Cortex of kidney (tissue), 1 donor: ENCODE measurements at places on chromosomes 16 and 17.

- DNase-seq: no peak
These were observed 8.0 kb upstream of the FASN start for GRCh38 chr17:82105882-82106687.

DNA sequence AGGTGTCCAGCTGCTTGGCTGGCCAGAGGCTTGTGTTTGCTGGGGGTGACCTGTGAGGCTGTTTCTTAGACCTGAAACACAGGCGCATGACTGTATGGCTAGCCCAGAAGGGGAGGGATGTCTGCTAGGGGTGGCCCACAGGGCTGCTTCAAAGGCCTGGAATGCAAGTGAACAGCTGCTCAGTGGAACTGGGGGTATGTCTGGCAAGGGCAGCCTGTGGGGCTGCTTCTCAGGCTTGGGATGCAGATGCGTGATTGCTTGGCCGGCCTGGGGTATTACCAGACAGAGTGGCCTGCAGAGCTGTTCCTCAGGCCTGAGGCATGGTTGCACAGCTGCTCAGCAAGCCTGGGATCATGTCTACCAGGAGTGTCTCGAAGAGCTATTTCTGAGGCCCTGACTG, 20.5 kb downstream of the TANC2 start:
- DNase-seq: no peak

- DNase-seq: no peak
These were observed 5.4 kb downstream of the MARCHF10 start for GRCh38 chr17:62802561-62803205.

DNA sequence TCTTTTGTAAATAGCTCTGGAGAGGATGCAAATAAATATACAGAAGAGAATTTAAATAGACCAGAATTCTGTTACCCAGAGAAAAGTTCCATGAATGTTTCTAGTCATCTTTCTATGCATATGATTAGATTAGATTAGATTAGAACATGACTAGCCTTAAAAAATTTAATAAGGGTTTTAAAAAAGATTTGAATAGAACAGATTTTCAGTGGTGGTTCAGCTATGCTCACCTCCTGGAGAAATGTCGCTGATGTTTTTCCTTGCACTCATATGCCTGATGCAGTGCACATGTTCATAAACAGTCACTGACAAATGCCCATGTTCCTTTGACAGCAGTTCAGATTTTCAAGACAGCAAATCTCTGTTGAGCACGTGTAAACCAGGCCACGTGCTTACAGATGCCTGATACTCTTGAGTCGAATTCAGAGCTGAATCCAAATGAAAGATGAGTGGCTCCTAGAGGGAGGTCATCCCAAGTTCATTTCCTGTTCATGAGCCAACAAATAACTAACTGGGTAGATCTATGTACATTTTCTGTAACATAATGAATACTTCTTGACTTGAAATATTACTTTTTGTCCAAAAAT, 19.9 kb upstream of the RAB11FIP4 start:
- no peak for DNase-seq

DNA sequence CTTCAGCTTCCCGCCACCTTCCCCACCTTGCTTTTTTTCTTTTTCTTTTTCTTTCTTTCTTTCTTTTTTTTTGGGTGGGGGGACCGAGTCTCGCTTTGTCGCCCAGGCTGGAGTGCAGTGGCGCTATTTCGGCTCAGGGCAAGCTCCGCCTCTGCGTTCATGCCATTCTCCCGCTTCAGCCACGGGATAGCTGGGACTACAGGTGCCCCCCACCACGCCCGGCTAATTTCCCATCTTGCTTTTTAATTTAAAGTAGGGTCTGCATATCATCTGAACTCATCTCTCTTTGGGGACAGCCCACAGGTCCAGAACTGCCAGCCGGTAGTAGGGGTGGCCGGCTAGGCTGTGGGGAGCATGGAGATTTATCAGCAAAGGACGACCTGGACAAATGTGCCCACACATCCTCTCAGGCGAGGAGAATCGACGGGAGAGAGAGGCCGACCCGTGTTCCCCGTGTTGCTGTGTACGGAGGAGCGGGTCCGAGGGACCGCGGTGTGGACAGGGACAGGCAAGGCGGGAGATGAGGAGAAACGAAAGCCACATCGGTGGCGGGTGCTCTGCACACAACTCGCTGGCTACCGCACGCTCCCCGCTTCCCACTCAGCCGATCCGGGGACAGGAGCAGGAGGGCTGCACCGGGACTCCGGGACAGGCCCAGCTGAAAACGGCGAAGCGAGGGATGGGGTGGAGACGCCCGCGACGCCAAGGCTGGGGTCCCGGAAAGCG, 2.4 kb downstream of the MT1M start:
- DNase-seq: no peak

- DNase-seq: no peak
These were observed 2339.5 kb downstream of the TP53TG3F start for GRCh38 chr16:35798885-35799426.

DNA sequence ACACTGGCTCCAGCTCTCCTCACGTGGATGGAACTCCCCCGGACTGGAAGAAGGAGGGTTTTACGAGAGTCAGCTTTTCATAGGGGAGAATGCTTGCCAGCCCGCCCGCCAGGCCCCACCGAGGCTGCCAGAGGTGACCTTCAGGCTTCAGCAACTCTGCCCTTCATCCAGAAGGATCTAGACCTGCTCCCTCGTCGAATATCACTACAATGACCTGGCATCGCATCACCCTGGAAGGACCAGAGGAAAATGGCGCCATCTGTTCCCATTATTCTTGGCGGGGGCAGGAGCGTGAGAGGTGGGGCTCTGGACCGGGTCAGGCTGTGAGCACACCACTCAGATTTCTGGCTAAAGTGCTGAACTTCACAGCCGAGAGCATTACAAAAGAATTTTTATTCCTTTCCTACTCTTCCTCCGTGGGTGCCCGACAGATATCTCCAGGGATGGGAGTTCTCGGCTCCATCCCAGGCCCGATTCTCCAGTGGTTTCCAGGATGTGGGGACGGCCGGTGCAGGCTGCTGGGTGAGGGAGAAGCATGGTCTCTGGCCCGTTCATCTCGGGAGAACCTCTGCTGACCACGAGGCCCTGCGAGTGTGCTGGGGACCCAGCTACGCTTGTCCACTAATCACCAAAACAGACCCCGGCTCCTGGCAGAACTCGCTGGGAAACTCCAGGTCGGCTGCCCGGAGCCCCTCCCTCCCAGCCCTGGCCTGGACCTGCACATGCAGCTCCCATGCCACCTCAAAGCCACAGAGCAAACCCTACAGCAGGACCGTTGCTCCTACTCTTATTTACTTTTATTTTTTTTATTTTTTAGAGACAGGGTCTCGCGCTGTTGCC, 36.8 kb upstream of the ZNF469 start:
- DNase-seq: no peak

DNA sequence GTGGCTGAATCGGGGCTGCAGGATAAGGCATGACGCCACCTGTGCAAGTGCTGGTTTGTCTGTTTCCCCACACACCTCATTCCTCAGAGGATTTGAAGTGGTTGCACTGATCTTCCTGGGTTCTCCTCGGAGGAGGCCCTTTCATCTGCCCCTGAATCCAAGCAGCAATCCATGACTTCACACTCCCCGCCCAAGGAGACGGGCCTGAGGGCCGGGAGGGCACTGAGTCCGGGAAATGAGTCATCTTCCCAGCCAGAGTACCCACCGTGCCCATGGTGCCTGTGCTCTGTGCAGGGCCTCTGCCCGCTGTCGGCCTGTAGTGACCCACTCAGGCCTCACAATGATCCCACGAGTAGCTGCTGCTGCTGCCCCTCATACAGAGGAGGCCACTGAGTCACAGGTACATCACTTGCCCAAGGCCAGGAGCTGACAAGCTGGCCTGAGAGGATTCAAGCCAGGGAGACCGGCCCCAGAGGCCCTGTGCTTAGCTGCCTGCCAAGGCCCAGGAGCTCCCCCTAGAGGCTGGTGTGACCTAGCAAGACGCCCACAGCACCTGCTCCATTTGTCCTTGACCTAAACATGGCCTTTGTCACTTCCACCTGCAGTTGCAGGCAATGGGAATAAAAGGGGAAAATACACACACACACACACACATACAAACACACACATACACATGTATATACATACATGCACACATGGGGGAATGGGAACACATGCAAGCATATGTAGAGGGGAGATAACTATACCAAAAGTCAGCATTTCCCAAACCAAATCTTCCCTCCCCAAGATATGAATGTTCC, 240.0 kb downstream of the C16orf95 start:
- no peak for DNase-seq

DNA sequence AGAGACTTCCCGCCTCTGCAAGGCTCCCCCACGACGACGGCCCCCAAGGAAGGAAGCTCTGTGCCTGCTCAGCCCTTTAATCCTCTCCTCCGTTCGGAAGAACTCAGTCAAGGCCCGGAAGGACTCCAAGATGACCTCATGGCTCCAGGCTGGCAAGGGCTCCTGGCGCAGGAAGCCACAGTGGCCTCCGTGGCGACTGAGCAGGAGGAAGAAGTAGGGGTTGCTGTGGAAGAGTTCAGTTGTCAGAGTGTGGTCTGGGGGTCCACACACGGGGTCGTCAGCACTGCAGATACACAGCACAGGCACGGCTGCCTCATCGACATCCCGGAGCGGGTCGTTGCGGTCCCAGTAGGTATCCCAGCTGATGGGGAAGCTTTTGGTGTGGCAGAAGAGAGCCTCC, 4.2 kb downstream of the ABHD15 start:
- no peak for DNase-seq
